ENCODE measurements at places on chromosomes 6 and 20.

GRCh38 chr6:142740449-142740848, 204.5 kb downstream of the HIVEP2 start:
- DNase-seq: no peak

- DNase-seq: no peak
Observed at GRCh38 chr6:85041376-85041775, 277.0 kb upstream of the TBX18 start.

DNA sequence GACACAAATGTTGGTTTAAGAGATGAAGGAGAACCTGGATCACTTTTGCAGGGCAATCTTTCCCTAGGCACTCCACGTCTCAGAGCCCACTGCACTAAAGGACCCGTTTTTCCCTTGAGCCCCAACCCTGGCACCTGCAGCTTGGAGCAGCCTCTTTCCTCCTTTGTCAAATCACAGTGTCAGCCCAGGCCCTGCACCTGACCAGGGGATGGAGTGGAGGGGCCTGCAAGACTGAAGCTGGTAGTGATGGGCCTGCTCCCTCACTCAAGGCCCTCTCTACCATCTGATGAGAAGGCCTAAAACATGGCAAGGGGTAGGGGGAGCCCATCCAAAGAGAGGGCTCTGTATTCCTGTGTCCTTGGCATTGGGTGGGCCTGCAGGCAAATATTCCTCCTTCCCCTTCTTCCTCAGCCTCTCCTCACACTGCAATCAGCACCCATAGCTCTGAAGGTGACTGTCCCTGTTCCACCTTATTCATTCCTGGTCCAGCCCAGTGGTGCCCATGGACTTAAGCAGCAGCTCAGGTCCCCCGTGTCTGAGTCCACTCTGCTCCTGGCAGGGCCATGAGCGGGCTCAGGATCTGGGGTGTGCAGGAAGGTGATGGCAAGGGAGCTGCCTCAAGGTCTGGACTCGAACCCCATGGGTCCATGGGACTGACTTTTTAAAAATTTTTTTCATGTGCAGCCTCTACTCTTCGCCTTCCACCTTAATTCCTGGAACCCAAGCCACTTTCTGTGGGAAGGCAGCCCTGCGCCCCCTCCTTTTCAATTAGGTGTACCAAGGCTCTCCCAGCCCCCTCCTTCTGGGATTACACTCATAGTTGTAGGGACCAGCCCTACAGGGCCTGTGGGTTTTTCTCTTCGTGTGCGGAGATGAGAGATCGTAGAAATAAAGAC, 6.7 kb downstream of the RAET1G start:
- DNase-seq: no peak

DNA sequence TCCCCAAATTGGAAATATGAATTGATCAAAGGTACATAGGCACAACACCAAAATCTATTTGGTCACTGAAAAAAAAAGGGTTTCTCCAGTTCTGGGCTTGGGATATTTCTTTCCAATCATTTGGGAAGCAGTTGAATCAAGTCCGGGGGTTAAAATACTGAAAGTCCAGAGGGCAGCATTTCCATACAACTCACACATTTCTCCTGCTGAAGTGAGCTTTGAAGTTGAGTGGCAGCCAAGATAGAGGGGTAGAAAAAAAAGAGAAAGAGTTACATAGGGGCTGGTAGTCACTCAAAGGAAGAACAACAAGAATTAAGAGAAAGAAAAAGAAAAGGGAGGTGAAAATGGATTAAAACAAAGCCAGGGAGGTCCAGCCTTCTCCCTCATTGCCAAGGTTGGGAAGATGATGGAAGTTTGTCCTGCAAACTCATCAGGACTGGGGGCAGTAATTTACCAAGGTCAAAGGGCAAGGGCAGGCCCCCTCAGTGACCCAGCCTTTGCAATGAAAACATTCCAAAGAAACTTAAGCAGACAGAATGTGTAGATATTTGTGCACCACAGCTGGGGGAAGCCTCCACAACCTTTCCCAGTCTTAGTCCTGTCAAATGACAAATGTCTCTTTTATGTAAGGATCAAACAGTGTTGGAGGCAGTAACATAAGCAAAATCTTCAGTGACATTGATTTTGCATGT, 525.3 kb upstream of the JARID2 start:
- no peak for DNase-seq

- DNase-seq: no peak
Observed at GRCh38 chr6:16564436-16564835, 196.8 kb downstream of the ATXN1 start.

GRCh38 chr6:161890133-161890831, 616.4 kb upstream of the AGPAT4 start:
- no peak for DNase-seq

- DNase-seq: no peak
Observed at GRCh38 chr20:12068121-12068520, 150.4 kb downstream of the BTBD3 start.

DNA sequence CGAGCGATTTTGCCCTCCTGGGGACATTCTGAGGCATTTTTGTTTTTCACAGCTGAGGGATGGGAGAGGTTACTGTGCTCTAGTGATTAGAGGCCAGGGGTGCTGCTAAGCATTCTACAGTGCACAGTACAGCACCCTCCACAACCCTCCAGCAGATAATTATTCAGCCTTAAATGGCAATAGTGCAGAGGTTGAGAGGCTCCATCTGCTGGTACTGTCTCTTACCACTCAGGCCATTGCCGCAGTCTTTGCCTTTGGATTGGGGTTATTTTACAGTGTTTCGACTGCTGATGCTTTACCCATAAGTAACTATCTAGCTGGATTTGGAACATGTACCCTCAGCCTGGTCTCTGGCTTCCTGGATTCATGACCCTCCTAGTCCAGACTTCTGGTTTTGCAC, 705.3 kb downstream of the KIF16B start:
- no peak for DNase-seq

DNA sequence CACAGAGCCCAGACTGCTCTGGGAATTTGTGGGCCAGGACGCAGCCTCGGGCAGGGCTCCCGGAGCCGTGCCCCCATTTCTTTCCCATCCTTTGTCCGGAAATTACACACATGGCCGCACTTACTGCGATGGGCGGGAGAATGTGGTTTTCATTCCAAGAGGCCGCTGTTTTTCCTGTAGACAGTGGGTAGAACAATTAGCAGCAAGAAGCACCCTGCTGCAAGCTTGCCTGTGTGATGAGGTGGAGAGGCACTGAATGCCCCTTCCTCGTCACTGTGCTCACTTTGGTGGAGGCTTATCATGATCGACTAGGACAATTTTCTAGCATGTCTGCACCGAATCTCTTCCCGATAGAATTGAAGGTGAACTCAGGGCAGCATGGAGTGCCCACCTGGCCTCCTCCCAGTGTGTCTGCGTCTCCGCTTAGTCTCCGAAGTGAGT, 102.8 kb downstream of the DACT2 start:
- no peak for DNase-seq

GRCh38 chr6:20866935-20867703, 332.9 kb downstream of the CDKAL1 start:
- no peak for DNase-seq

- DNase-seq: no peak
Observed at GRCh38 chr6:125984311-125984710, 2.0 kb upstream of the TRMT11 start.

GRCh38 chr6:132819405-132820161, 5.2 kb downstream of the RPS12 start:
- DNase-seq: no peak

DNA sequence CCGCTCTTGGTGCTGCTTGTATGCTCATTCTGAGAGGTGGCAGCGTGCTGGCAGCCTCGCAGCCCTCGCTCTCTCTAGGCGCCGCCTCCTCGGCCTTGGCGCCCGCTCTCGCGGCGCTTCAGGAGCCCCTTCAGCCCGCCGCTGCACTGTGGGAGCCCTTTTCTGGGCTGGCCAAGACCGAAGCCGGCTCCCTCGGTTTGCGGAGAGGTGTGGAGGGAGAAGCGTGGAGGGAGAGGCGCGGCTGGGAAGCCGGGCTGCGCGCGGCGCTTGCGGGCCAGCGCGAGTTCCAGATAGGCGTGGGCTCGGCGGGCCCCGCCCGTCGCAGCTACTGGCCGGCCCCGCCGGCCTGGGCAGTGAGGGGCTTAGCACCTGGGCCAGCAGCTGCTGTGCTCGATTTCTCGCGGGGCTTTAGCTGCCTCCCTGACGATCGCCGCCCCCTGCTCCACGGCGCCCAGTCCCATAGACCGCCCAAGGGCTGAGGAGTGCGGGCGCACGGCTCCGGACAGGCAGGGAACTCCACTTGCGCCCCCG, 19.5 kb upstream of the FAM8A1 start:
- no peak for DNase-seq

DNA sequence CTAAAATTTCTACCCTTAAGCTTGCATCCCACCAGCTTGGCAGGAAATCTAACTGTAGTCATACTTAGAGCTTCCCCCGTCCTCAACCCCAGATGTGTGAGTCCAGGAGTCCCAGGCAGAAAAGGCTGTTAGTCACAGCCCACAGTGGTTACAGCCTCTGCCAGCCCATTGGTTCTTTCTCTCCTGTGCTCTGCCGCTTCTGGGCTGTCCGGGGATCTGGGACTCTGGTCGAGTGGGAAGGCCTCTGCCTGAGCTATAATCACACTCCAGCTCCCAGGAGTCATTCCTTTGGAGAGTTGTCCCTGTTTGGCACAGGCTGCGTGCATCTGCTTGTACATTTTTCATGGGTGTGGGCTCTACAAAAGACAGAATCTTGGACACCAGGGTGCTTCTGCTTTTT, 45.6 kb upstream of the FYN start:
- DNase-seq: no peak
